ENCODE measurements at places on chromosomes 13 and 19.

- DNase-seq: no peak
Observed at GRCh38 chr13:109989155-109989554, 202.8 kb upstream of the IRS2 start.

GRCh38 chr13:109162248-109163036 is 533.0 kb downstream of the MYO16 start:
- no peak for DNase-seq

GRCh38 chr19:2807379-2808128 is 12.1 kb upstream of the ZNF554 start:
- DNase-seq: no peak

DNA sequence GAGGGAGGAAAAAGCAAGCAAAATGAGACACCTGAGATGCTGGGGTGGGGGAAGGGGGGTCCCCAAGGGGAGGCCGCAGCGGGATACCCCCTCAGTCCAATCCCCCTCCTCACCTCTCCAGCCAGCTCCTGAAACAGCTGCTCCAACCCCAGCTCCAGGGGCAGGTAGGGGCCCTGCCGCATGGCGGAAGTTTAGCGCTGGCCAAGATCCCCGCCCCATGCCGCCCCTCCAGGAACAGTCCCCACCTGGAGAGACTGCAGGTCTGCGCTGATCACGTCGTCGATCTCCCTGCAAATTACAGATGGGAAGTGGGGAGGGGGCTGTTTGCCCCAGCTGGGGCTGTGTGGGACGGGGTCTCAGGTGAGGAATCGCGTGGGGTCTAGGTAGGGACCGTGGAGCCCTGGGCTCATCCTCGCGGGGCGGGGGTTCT is 9.0 kb downstream of the CAPN12 start:
- no peak for DNase-seq

DNA sequence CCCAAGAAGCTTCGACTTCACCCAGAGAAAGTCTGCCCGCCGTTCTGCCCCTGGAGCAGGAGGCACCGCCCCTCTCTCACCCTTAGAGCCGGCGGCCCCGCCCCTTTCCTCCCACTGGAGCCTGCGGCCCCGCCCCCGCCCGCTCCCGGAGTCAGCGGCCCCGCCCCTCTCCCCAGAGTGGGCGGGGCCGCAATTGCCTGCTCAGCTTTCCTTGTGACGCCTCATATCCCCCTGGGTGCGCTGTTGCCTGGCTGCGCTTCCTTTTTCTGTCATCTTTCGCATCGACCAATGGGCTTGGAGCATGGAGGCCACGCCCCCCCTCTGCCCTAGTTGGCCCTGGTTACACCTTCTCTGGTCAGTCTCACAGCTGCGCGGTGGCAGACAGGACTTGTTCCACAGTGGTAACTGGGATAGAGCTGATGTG is 38.2 kb upstream of the ZNF492 start:
- no peak for DNase-seq

DNA sequence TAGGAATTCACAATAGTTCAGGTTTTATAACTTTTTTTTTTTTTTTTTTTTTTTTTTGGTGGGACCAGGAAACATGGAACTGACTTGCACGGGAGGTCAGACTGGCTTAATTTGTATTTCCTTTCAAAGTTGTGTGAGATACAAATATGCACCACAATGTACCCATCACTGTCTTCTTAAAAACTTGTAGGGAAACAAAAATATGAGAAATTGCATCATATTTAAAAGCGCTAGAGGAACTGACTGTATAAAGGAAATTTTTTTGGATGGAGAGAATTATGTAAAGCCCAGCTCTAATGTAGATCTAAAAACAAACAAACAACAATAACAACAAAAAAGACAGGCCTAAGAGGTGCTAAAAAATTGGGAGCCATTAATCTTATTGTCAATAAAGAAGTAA is 246.5 kb downstream of the DCT start:
- no peak for DNase-seq

GRCh38 chr13:23632741-23633140 is 62.5 kb downstream of the TNFRSF19 start:
- DNase-seq: no peak

DNA sequence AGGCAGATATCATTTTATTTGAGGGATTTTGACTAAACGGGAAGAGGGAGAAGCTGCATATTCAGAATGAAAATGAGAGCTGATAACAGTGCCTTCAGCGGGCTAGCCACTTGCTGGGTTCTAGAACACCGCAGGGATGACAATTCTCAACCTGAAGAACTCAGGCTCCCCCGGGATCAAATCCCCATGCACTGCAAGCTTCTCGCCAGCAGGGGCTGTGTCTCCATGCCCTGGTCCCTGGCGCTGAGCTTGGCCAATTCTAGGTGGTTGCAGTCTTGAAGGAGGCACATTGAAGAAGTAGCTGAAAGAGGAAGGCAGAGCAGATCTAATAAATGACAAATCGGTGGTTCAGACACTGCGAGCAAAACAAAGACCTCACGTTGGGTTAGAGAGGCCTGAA is 128.7 kb downstream of the UQCRFS1 start:
- DNase-seq: no peak

DNA sequence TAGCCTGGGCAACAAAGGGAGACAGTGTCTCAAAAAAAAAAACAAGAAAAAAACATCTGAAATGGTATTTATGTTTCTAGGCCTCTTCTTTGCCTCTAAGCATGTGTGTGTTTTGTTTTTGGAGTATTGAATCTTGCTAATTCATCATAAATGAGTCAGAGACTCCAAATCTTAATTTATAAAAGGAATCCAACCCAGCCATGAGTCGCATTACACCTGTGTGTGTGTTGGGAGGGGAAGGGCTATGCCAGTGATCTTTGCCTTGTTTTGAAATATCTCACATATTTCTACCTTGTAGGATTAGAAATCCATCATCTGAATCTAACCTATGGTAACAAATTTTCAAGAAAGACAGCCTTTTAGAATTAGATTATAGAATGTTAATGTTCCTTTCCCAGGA is 4.0 kb downstream of the ZNF331 start:
- DNase-seq: no peak

DNA sequence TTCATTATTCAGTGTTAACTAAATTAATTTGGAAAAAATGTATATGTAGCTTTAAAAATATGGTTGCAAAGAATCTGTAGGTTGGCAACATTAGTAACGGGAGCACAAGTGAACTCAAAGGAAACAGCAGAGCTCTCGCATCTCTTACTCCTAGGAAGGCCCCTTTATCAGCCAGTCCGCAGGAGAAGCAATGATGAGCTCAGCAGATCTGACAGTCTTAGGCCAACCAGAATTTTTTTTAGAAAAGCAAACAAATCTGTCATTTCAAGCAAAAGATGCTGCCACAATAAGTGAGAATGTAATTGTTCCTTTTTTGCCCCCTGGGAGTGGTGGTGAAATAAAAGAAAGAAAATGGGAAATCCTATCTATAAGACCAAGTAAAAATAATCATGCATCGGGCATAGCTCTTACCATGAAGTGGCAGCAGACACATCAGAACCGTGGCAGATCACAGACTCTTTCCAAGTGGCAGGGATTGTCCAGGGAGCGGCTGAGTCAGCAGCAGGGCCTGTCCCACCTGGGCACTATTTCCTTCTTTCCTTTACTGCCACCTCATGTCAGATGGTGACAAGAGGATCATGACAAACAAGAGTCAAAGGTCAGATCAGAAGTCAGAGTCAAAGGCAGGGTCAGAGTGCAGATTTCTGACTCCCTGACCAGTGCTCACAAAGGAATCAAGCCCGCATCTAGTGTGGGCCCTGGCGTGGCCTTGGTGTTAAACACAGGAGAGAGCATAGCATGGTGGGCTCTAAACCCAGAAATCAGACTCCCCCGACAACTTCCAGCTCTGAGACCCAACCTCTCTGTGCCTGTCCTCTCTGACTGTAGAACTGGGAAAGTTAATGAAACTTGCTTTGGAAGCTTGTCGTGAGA is 84.0 kb upstream of the MTIF3 start:
- no peak for DNase-seq

Data from stimulated activated CD4-positive, alpha-beta T cell treated with anti-CD3 and anti-CD28 coated beads, Interleukin-1b, Interleukin-23, amount 100 ng/mL, for 1 hour (primary cell).